ENCODE measurements at places on chromosomes 12 and 14.
A peak's percentile ranks its signal among the peaks of the same experiment; 100 is the strongest.

DNA sequence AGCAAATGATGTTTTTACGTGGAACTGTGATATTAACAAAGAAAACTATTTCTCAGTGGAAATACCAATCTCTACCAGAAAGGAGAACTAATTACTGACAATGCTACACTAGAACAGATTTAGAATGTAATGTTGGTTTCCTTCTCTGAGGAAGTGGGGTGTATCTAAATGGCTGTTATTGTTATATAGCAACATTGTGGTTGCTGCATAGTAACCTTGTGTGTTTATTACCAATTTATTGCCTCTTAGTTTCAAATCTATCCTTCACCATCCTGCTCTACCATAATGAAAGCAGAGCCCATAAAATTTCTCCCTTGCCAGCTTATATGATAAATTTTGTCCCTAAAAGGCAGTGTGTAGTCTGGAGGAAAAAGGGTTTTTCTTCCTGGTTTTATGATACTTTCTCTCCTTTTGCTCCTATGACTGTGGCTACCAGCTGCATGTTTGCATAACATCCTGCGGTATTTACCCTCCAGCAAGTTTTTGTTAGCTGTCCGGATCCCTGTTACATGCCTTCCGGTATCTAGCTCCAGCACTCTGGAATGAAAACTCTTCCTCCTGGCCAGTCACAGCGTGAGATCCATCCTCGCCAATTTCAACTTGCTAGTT is 5.7 kb upstream of the KLRK1 start:
- DNase-seq: peak; percentile 84

DNA sequence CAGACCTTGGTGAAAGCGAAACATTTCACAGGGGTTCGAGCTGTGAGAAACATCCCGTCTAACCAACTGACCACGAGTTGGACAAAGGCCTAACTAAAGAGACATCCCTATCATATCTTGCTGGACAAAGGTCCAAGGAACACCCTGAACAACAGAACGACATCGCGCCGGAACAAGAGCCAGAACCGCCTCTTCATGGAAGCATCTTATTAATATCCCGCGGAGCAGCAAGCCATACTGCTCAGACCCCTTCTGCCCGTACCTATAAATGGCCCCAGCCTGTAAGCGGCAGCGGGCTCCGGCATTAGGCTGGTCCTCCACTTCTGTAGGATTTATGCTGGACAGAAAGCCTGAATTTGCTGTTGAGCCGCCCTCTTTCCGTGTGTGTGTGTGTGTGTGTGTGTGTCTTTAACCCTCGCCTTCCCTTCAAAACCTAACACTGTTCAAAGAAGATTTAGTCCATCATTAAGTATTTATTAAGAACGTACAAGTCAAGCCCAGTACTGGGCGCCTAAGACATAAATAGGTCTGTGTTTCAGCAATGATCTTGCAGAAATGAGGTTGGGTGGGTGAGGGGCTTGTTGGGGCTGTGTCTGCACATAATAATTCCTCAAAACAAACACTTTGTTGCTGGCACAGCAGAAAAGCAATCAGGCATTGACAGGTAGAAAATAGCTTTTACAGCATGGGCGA is 1.9 kb downstream of the SLC6A15 start:
- no peak for DNase-seq

GRCh38 chr12:110088936-110089335 is 35.2 kb upstream of the IFT81 start:
- DNase-seq: no peak

GRCh38 chr12:123106640-123107359 is 44.1 kb downstream of the PITPNM2 start:
- peak; percentile 74 for DNase-seq

- no peak for DNase-seq
Observed at GRCh38 chr12:126353604-126354003, 1288.4 kb downstream of the AACS start.

DNA sequence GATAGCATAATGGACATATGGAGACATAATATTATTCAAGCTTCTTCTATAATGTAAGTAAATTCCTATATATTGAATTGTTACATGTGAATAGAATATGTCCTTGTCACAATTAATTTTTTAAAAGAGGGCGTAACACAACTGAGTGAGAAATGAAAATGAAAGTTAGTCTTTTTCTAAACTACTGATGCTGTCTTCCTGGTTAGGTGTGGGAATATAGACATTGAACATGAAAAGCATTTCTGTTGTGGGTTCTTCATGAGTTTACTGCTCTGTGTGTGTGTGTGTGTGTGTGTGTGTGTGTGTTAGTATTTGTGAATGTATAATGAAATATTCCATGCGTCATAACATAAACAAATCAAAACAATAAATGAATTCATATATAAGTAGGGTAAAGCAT is 40.5 kb upstream of the RTL1 start:
- DNase-seq: no peak

DNA sequence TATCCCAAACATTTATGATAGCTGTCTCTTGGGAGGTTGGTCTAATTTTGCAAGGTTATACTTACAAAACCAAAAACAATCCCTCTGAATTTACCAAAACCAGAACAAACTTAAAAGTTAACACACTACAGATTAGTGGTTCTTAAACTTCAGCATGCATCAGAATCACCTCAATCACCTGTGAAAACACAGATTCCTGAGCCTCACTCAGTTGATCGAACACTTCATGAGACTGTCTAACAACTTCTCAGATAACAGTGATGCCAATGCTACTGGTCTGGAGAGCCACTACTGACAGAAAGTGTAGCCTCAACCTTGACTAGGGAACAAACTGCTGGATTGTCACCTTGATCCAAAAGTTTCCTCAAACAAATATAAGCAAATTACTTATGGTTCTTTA is 44.2 kb downstream of the ATP2B1 start:
- DNase-seq: no peak

DNA sequence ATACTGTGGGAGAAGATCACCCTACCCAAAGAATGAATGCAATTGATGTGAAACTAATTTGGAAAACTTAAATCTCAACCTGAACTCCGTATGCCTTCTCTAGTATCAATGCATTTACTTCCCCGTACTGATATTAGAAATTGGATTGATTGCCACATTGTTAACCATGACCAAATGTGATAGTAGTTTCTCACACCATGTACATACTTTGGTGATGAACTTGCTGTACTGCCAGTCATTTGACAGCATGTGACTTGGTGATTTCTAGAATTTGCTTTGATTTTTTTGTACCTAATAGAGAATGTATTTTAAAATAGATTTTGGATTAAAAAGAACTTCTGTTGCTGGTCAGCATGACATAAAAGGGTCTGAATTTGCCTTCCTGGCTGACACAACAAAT is 579.8 kb upstream of the TMEM132C start:
- DNase-seq: no peak

GRCh38 chr12:92987846-92988621 is 58.9 kb upstream of the EEA1 start:
- peak; percentile 4 for DNase-seq

GRCh38 chr12:107288414-107289127 is 195.2 kb upstream of the CRY1 start:
- no peak for DNase-seq

GRCh38 chr12:94721173-94721572 is 70.8 kb upstream of the TMCC3 start:
- DNase-seq: no peak

DNA sequence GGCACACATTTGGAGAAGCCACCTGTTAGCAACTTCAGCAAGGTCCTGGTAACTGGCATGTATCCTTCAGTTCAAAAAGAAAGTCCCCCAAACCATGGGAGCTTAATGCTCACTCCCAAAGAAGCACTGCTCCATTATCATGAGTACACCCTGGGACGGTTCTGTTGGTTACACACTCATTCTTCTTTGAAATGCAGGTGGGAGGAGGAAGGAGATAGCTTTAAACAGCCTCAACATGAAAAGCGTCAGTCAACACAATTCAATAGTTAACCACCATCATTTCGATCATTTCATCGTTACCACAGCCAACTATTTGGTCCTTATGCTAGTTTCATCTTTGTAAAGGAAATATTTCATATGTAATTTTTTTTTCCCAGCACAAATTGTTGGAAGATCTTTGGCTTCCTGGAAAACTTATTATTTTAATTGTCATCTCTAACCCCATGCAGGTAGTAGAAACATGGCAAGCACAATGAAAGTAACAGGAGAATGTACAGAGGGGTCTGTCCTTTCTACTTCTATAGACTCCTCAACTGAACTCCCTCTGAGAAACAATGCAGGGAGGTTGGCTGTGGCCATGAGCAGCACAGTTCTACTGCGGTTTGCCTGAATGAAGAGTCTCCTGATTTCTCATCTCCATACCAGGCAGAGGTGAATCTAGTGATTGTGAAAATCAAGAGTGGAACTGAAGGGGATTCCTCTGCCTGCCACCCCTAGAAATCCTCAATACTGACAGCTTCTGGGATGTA is 196.4 kb upstream of the FOXN3 start:
- no peak for DNase-seq

DNA sequence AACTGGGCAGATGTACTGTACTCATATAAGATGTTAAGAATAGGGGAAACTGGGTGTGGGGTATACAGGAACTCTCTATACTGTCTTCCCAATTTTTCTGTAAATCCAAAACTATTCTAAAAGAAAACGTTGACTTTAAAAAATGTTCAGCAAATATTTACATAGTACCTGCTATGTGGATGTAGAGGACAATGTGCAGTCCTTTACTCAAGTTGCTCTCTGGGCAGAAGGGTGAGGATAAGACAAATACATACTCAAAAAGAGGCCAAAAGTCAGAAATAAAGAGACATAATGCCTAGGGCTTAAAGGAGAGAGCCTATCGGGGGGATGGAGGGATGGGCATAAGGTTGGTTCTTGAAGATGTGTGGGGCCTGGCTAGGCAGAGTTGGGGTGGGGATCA is 44.7 kb downstream of the PPP1R36 start:
- no peak for DNase-seq

DNA sequence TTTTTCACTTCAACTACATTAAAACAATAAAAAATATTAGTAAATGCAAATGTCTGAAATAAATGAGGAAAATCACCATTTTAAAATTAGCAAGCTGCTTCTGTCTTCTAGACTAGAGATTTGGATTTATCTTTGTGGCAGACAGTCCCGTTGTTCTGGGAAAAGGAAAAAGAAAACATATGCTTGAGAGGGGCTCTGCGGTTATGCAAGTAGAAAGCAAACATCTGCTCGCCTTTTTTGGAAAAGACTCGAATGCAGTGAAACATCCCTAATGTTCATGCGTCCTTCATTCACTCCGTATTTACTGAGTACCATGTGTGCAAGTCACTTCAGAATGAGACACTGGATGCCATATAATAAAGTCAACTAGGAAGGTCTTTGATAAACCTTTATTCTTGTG is 44.9 kb downstream of the IFNG start:
- DNase-seq: no peak

DNA sequence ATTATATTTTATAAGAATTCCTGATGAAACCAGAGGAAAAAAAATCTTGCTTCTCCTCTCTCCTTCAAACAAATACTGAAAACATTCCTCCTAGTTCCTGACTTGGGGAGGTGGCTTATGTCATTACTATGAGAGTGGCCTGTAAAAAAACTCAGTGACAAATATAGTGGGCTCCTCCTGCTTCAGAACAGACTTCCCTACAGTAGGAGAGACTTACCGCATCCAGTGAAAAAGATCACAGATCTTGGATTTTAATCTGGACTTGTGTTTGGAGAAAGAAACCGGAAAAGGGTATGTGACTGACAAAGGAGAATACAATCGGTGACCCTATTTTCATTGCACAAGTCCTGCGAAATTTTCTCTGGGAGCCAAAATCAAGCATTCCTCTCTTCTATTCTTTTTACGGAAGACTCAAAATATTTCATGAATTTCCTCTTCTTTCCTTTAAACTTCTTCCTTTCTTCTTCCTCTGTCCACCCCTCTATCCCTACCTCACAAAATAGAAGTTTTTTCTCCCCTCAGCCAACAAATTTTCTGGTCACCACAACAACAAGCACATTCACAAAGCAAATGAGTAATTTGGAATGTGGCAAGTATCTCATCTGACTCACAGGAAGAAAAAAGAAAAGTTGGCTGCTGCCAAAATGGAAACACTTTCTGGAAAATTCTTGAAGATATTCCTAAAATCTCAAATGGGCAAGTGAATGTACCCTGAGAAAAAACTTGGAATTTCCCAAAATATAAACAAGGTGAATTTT is 185.1 kb upstream of the CDKN3 start:
- DNase-seq: no peak

GRCh38 chr14:99670361-99671234 is 13.5 kb upstream of the CYP46A1 start:
- DNase-seq: no peak

- no peak for DNase-seq
Observed at GRCh38 chr12:38890102-38890855, 15.1 kb downstream of the CPNE8 start.

DNA sequence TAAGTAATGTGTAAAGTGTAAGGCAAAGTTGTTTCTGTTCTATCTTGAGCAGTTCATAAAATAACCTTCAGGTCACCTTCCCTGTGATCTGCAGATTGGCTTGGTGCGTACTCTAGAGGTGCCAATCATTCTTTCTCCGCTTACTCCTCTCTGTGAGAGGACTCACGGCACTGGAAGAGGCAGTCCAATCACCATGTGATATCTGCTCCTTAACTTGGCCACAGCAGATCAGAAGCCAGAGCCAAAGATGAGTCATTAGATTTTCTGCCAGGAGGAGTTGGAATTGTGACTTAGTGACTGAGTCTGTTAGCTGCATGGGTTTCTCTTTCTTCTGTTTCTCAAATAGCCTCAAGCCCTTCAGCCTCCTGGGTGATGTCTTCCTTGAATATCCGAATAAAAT is 165.5 kb downstream of the SLC41A2 start:
- no peak for DNase-seq

- DNase-seq: no peak
Observed at GRCh38 chr12:111767362-111768158, 827 bp downstream of the ALDH2 start.

GRCh38 chr12:57983146-57983857 is 41.9 kb downstream of the ATP23 start:
- DNase-seq: no peak

- DNase-seq: peak; percentile 31
Observed at GRCh38 chr12:27709932-27710591, 570 bp upstream of the MRPS35 start.
